ENCODE measurements at places on chromosomes 7 and 10.

DNA sequence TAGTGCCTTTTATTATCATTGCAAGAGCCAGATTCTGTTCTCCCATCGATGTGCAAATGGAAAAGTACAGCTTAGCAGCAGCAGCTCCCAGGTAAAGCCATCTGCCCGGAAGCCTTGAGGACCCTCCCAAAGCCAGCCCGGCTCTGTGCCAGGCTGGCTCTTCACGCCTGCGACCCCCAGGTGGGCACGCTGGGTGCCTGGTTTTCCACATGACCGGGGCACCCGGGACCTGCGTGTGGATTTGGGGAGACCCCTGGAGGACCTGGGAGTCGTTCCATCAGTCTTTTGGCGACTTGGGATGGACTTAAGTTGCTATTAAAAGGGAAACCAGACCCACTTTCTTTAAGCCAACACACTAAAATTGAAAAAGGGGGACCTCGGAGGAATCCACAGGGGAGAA lies 196.5 kb downstream of the ZNF438 start:
- DNase-seq: no peak

DNA sequence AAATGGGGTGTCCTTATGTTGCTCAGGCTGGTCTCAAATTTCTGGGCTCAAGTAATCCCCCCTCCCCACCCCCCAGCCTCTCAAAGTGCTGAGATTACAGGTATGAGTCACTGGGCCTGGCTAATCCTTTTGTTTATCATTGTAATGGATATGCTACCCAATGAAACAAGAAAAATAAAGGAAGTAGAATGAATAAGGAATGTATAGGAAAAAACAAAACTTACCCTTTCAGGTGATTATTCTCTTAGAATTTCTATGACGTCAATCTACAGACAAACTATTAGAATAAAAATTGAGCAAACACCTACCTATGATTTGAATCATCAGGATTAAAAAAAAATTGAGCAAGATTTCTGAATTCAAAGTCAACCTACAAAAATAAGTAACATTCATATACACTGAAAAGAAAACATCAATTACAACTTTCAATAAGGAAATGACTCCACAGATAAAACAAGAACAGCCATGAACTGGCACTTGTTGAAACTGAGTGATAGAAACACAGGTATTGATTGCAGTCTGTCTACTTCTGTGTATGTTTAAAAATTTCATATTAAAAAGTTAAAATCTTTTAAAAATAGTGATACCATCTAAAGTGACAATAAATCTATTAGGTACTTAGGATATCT lies 12.2 kb downstream of the ADAM12 start:
- DNase-seq: no peak

GRCh38 chr7:135894816-135895215 lies 82.3 kb downstream of the MTPN start:
- DNase-seq: no peak

DNA sequence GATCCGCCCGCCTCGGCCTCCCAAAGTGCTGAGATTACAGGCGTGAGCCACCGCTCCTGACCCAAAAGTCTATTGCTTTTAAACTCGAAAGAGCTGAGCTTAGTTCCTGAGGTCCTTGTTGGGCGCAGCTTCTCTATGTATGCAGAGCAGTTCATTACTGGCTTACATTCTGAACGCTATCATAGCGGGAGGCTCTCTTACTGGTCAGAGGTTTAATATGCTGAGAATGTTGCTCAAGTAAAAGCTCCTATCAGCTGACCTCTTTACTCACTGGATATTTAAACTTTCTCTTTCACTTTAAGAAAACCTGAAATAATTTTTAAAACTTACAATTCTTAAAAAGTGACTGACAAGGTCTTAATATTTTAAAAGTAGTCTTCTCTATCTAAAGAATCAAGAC lies 160.8 kb upstream of the WNT16 start:
- no peak for DNase-seq

DNA sequence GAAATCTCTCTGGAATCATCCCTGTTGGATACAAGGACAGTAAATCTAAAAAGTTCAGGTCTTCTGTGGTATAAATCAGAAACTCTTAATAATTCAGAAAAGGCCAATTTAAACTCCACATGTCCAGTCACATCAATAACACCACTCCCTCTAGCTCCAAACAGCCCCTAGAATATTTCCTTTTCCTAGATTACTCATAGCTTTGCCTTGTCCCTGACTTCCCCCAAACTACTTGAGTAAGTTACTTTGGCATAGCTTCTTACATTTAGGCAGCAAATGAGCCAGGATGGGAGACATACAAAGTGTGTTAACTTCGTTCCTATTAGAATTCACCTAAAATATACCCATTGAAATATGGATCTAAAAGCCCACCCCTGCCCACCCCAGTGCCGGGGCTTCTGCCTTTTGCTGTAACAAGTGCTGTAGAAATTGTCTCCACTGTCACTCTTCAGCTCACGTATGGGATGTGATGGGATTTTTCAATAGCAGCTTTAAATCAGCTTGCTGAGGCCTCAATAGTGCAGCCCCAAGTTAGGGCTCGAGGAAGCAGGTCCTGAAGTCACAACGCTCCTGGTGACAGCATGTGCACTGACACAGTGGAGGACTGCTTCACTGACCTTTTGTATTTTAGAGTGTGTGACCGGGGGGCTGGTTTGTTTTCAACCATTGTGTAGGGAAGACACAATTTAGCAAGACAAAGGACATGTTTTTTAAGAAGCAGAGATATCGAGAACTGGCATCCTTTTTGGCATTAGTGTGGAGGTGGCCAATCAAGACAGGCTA lies 218.2 kb upstream of the KMT2E start:
- no peak for DNase-seq

- no peak for DNase-seq
Measured at GRCh38 chr10:91299999-91300575, 79.6 kb downstream of the PCGF5 start.

DNA sequence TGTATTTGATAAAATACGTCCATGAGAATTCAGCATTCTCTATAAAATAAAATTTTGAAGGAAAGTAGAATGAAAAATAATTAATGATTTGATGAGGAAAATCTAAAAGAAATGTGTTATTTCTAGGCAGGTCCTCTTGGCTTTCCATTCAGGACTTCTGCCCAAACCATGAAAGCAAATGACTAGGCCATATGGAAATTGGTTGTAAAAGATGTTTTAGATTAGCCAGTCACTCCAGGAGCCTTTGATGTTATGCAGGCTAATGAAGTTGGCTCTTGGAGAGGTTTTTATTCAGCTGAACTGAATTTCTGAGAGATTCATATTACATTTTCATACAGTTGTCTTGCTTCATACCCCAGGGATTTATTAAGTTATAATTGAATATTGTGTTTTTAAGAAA lies 452.8 kb downstream of the SDK1 start:
- no peak for DNase-seq

GRCh38 chr10:71790749-71791440 lies 17.6 kb upstream of the VSIR start:
- DNase-seq: no peak

GRCh38 chr10:132583456-132583855 lies 45.9 kb downstream of the INPP5A start:
- no peak for DNase-seq

GRCh38 chr7:69868921-69869320 lies 270.6 kb downstream of the AUTS2 start:
- DNase-seq: no peak

Measured in epithelial cell of proximal tubule (primary cell).